ENCODE measurements at places on chromosomes 2 and 18.

DNA sequence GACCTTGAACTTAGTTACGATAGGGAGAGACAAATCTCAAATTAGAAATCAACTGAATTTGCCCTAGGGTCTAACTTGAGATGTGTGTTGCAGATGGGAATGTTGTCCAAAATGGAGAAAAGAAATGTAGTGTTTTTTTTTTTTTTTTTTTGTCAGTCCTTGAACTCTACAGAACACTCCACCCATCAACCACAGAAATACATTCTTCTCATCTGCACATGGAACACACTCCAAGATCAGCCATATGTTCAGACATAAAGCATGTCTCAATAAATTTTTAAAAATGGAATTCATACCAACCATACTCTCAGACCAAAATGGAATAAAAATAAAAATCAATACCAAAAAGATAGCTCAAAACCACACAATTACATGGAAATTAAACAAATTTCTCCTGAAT is 526.5 kb downstream of the FBXO15 start:
- no peak for DNase-seq

GRCh38 chr2:86499326-86499725 is 58.2 kb downstream of the KDM3A start:
- no peak for DNase-seq

DNA sequence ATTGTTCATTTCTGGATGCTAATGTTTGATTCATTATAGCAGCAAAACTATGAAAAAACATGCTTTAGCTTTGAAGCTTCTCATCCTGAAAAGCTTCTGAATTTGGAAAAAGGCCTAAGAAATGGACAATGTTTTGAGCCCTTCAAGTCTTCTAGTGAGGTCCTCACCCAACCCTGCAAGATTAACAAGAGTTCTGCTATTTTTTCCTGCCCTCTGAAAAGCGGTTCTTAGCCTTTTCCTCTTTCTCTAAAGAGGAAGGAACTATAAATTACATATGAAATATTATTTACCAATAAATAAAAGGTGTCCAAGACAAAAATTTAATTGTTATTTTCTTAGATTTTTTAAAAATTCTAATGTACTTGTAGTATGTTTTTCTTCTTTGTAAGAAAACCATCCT is 19.9 kb upstream of the CDH19 start:
- no peak for DNase-seq

GRCh38 chr18:79657342-79657996 is 22.1 kb upstream of the CTDP1 start:
- DNase-seq: no peak

GRCh38 chr2:61185231-61185728 is 23.3 kb downstream of the C2orf74 start:
- DNase-seq: no peak

GRCh38 chr2:128715360-128715759 is 396.7 kb upstream of the HS6ST1 start:
- no peak for DNase-seq

DNA sequence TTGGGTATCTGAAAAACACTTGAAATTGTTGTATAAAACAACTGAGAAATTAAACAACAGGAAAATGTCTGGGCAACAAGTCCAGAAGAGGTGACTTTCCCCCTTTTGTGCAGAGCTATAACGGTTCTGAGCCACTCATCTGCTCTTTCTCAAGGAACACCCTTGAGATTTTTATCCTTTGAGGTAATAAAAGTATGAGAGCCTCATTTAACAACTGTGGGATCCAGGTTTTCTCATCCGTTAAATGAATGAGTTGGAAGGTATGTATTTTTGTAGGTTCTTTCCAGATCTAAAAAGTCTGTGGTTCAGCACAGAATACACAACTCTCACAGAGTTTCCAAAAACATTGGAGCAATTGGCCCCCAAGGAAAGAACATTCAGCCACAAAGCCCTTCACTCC is 93.0 kb downstream of the ANKRD44 start:
- DNase-seq: no peak

GRCh38 chr2:1639086-1639858 is 105.0 kb downstream of the PXDN start:
- DNase-seq: no peak

DNA sequence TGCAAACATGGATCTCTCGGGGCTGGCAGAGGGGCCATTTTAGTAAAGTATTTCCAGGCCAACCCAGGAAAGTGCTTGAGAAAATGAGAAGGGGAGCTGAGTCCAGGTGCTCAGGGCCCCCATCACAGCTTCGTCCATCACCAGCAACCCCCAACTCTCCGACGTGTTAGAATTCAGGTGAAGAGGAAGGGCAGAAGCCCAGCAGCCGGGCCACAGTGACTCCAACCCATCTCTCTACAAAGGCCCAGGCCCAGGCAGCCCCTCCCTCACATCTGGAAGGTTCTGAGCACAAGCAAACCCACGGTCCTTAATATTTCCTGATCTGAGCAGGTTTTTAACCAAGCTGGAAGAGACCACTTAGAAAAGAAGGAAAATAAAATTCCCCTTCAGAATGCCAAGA is 34.7 kb upstream of the COL6A3 start:
- DNase-seq: no peak

DNA sequence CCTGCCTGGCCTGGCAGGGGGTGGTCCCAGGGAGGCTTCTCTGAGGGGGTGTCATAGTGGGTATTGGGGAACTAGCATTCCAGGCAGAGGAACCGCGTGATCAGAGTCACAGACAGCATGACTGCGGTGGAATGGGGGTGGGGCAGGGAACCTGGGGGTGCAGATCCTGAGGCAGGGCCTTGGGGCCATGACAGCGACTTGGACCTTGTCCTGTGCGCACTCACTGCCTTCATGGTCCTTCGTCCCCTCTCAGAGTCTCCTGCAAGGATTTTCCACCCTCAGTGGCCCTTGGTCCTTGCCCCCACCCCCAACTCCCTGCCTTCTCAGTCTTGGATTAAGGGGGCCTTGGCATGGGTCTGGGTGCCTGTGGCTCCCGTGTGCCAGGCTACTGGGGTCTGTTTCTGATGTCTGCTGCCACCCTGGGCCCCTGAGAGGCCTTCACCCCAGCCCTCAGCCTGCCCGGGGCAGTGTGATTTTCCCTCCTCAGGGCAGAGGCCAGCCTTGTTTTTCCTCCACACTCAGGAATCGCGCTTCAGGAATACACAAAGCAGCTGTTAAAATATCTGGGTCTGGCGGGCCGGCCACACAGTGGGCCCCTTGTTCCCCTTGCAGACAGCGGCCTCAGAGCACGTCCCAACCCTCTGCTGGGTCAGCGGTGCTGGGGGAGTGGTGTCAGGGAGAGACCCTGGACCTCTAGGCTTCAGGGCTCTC is 51.6 kb downstream of the GLI2 start:
- DNase-seq: no peak

GRCh38 chr2:197852108-197852507 is 47.7 kb downstream of the PLCL1 start:
- no peak for DNase-seq

GRCh38 chr2:121605820-121606733 is 43.2 kb downstream of the CLASP1 start:
- no peak for DNase-seq

DNA sequence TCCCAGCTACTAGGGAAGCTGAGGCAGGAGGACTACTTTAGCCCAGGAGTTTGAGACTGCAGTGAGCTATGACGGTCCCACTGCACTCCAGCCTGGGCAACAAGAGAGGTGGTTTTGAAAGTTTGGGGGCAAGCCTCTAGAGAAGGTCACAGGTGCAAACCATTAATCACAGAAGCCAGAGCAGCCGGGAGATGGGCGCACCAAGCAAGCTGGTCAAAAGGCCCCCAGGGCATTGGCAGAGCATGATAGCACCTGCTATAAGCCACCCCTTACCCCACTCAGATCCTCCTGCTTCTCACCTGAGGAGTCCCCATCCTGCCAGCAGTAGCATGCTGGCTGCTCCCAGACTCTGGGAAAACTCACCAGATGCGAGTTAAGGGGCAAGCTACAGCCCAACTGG is 116.1 kb upstream of the RAB12 start:
- DNase-seq: no peak

DNA sequence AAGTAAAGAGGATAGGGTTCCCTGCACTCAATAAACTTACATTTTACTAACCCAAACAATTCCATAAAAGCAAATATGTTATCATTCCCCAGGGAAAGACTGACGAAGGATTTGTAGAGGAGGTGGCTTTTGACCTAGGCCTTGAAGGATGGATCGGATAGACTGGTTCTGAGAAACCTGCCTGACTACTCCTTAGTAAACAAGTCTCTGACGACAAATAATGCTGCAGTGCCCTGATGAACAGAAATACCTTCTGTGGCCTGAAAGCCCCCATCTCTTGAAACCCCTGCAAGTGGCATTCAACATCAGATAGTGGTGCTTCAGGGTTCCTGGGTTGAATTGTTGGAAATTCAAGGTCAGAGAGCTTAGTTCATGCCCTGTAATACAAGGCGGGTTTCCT is 19.2 kb downstream of the PRKCE start:
- DNase-seq: no peak

GRCh38 chr2:136486115-136486514 is 279.2 kb upstream of the THSD7B start:
- no peak for DNase-seq

DNA sequence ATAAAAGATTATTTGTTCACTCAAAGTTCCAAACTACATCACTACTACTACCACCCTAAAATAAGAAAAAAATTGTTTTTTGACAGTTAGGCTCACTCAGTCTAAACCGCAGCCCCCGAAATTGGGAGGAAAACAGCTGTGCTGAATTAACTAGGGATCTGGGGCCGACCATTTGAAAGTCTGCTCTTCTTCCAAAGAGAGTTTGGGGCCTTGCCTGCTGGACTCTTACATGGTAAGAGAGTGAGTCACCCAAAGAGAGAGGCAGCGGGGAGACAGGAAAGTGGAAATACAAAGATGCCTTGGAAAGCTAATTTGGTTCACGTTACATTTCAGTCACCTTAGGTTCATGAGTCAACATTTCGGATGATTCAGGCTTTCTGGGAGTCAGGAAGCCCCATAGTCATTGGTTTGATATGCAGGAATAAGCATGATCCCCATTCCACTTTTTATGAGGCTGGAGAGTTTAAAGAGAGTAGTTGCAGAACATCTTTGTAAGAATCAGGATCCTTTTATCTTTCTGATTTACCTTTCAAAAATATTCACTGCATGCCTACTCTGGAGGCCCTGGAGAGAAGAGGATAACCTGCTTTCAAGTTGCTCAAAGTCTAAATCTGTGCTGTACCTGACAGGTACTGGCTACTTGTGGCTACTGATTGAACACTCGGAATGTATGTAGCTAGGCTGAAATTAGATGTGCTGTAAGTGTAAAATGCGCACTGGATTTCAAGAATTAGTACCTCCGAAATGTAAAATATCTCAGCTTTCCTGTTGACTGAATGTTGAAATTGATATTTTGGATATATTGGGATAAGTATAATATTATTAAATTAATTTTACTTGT is 995 bp upstream of the RTN4 start:
- no peak for DNase-seq

GRCh38 chr2:200258881-200259576 is 47.5 kb upstream of the SPATS2L start:
- no peak for DNase-seq

DNA sequence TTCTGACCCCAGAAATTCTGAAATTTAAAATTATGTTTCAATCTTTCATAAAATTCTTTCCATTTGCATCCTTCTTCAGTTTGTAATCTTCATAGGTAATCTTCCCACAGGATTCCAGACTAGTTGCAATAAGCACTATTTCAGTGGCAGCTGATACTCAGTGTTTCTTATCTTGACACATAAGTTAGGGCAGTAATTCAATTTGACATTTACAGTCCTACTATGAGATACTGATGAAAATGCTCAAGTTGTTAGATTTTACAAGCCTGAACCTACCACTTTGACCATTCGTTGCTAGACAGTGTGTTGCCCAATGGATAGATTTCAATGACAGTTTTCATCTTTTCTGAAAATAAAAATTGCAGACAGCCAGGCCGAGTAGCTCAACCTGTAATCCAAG is 10.4 kb downstream of the METTL21A start:
- DNase-seq: no peak

GRCh38 chr2:240614391-240614790 is 10.9 kb upstream of the GPR35 start:
- no peak for DNase-seq

DNA sequence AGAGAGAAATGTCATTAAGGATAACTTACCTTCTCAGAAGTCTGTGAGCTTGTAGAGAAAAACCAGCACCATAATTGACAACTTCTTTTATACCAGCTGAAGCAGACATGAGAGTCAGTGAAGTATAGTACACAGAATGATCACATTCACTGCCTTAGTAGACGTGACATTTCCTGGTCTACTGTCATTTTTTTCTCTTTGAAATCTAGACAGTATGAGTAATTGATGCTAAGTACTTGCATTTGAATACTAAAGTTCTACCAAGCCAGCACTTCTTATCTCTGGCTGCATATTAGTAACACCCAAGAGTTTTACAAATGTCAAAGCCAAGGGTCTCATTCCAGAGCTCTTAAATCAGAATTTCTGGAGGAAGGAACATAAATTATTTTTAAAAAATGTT is 25.4 kb upstream of the ACADL start:
- DNase-seq: no peak

- no peak for DNase-seq
These were observed 216.9 kb downstream of the ARHGAP15 start for GRCh38 chr2:143345887-143346787.

DNA sequence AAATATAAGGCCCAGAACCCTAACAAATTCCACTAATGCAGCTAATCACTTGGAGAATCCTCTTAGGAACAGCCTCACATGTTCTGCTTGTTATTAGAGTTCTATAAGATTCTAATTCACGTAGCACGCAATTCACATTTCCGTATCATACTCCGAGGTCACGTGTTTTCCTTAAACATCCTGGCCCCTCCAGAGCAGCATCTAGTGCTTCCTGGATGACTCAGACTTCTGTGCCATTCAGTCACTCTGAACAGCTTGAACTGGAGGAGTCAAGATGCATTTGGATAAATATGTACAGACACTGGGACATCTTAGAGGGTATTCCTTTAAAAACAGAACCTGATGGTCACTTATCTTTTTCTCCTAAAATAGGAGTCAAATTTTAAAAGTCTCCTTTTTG is 156.5 kb downstream of the MYO5B start:
- DNase-seq: no peak

- no peak for DNase-seq
These were observed 130.9 kb upstream of the RND3 start for GRCh38 chr2:150618245-150618895.
